ENCODE measurements at places on chromosomes 4 and X. TPM values are rescaled to one million over a fixed set of nuclear protein-coding genes. Genes with fewer than 3 reads are reported as not detected.

The TAPT1 gene
- total RNA-seq, result 36.8 TPM

The ATOH1 gene
- not detected for total RNA-seq

The IL21 gene
- total RNA-seq, result not detected

The PLP1 gene
- 2.4 TPM for total RNA-seq

The ALB gene
- total RNA-seq, result 0.19 TPM

The SYN1 gene
- 0.85 TPM for total RNA-seq

The SMARCA1 gene
- 34.7 TPM for total RNA-seq

The SYTL4 gene
- 13.3 TPM for total RNA-seq

The NUDT10 gene
- 5.2 TPM for total RNA-seq

The LRCH2 gene
- total RNA-seq, result 2.4 TPM

The AMER1 gene
- total RNA-seq, result 5.7 TPM

The GABRG1 gene
- not detected for total RNA-seq

The SGMS2 gene
- total RNA-seq, result 67.7 TPM

The AFF2 gene
- 5.7 TPM for total RNA-seq

The PCDH19 gene
- total RNA-seq, result 0.66 TPM

The SPIN2A gene
- total RNA-seq, result 0.63 TPM

The MTNR1A gene
- 1.5 TPM for total RNA-seq

The MAGEA4 gene
- not detected for total RNA-seq

The EGFL6 gene
- total RNA-seq, result not detected

The GPC3 gene
- total RNA-seq, result 43.0 TPM

The SHOX gene
- not detected for total RNA-seq

The FREM3 gene
- total RNA-seq, result 0.06 TPM

The MAGEA2B gene
- not detected for total RNA-seq

The USP26 gene
- not detected for total RNA-seq

The HSD17B13 gene
- total RNA-seq, result not detected

The TCP11X2 gene
- total RNA-seq, result not detected

The SMIM43 gene
- total RNA-seq, result not detected

The PRR32 gene
- total RNA-seq, result not detected

The C1GALT1C1 gene
- total RNA-seq, result 25.4 TPM

The C4orf51 gene
- total RNA-seq, result not detected

The GNL3L gene
- 45.0 TPM for total RNA-seq

The PDS5A gene
- total RNA-seq, result 59.8 TPM

The ADH7 gene
- not detected for total RNA-seq

The SUV39H1 gene
- total RNA-seq, result 5.0 TPM

The MTMR8 gene
- total RNA-seq, result 2.7 TPM

The LGI2 gene
- 7.5 TPM for total RNA-seq

The EREG gene
- total RNA-seq, result 0.44 TPM

The IQCM gene
- not detected for total RNA-seq

The RNF212 gene
- 5.3 TPM for total RNA-seq

The SUPT20HL2 gene
- not detected for total RNA-seq

The DGAT2L6 gene
- not detected for total RNA-seq

The SPATA4 gene
- total RNA-seq, result 1.2 TPM

The SRPX2 gene
- total RNA-seq, result 3.2 TPM

The CCKAR gene
- not detected for total RNA-seq

The PRR27 gene
- not detected for total RNA-seq

The MAMLD1 gene
- total RNA-seq, result 6.5 TPM

The MAGEA11 gene
- total RNA-seq, result not detected

The JADE3 gene
- 13.1 TPM for total RNA-seq

The STATH gene
- total RNA-seq, result not detected

The PHKA2 gene
- total RNA-seq, result 26.3 TPM

The GAGE12J gene
- total RNA-seq, result not detected

The VEGFC gene
- total RNA-seq, result 14.3 TPM

The SATL1 gene
- total RNA-seq, result not detected

The TRPC3 gene
- 0.44 TPM for total RNA-seq

The FGFBP2 gene
- 0.72 TPM for total RNA-seq

The FTSJ1 gene
- total RNA-seq, result 33.9 TPM

The CABS1 gene
- not detected for total RNA-seq

The CPE gene
- 87.7 TPM for total RNA-seq

The HSFX3 gene
- total RNA-seq, result not detected

Measured in kidney (tissue), 22 donors.